T follicular helper cell (primary cell): ENCODE measurements at places on chromosomes 2 and 18.

- no peak for DNase-seq
Measured at GRCh38 chr2:2102866-2103653, 228.0 kb downstream of the MYT1L start.

- DNase-seq, result no peak
Measured at GRCh38 chr2:169393068-169393590, 30.8 kb upstream of the LRP2 start.

DNA sequence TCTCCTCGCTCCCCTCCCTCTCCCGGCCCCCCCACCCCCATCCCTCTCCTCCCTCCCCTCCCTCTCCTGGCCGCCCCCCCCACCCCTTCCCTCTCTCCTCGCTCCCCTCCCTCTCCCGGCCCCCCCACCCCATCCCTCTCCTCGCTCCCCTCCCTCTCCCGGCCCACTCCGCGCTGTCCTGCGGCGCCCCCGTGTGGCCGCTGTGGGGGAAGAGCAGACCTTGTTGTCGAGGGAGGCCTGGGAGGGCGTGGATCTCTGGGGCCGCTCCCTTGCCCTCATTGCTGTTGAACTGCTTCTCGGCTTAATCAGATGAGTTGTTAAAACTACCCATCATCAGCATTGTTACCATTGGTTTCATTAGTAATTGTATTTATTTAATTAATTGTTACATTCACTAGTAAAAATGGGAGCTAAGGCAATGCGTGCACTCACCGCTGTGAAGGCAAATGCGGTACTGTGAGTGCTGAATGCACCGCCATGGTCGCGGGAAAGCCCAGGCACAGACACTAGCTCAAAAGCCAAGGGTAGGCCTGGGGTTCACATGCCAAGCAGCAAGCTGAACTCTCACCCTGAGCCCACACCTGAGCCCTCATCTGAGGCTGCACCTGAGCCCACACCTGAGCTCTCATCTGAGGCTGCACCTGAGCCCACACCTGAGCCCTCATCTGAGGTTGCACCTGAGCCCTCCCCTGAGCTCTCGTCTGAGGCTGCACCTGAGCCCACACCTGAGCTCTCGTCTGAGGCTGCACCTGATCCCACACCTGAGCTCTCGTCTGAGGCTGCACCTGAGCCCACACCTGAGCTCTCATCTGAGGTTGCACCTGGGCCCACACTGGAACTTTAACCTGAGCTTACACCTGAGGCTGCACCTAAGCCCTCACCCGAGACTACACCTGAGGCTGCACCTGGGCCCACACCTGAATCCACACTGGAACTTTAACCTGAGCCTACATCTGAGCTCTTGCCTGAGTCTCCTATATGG lies 8.8 kb downstream of the RTP5 start:
- DNase-seq, result peak; percentile 67

DNA sequence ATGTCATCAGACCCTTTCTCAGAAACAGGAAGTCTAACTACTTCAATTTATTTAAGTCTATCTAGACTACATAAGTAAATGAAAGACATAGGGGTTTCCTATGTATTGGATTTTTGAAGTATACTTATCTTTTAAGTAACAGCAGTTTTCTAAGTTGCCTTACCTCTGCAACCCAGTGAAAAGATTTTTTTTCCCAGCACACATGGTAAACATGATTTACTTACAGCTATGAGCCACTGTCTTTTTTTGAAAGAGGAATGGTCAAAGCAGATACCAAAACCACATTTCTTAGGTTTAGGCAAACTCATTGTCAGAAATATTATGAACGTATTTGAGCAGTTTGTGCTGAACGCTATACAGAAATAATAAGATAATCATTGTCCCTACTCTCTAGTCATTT lies 78.7 kb upstream of the OTX1 start:
- no peak for DNase-seq

- peak; percentile 23 for DNase-seq
Measured at GRCh38 chr2:227884511-227884947, 13.1 kb downstream of the DAW1 start.

DNA sequence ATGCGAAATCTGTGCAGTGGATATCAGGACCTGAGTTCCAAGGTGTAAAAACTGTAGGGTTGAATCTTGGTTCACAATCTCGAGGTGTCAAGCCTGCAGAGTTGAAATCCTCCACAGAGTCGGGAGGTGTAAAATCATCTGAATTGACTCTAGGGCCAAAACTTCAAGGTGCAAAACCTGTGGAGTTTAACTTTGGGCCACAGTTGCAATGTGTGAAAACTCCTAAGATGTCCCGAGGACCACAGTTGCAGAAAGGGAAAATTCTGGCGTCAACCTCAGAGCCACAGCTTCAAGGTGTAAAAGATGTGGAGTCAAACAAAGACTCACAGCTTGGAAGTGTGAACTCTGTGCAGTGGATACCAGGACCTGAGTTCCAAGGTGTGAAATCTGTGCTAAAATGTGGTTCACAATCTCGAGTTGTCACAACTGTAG lies 9.8 kb upstream of the ZNF512 start:
- DNase-seq, result no peak

- DNase-seq, result no peak
Measured at GRCh38 chr2:233380132-233380895, 26.0 kb downstream of the DGKD start.

DNA sequence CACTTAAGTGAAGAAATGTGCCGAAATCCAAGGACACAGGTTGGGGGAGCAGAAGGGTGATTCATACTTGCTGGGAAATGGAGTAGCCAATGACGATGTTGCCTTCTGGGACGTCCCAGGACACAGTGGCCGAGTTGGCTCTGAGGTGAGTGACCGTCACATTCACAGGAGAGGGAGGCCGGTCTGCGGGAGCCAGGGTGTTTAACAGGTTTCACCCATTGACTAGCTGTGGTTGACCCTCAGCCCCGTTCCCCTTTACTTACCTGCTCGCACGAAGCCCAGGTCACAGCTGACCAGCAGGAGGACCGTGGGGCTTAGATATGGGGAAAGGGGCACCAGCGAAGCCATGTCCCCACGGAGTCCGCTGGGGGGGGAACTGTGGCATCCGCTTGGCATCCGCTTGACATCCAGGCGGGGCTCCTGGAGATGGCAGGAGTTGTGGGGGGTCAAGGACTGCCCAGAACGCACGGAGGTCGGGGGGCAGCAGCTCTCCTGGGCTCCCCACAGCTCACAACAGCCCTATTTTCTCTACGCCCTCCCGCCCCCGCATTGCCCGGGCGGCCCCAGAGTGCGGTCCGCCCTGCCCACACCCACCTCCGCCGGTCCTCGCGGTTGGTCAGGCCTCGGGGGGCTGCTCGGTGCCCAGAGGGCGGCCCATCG lies 586 bp downstream of the FNDC4 start:
- DNase-seq, result no peak

DNA sequence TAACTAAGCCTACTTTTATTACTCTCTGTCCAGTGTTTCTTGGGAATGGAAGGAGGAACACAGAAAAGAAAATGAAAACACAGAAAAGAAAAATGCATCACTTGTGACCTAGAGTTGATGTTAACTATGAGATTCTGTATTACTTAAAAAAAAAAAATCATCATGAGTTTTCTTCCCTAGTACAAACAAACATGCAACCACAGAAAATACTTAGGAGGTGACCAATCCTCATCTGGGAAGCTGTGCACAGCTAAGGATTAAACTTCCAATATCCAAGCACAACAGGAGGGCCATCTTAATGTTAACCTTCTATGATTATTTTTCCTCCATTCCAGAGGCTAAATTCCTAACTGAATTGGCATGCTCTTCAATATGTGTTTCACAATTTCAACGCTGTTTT lies 1140.4 kb downstream of the LRP1B start:
- no peak for DNase-seq

DNA sequence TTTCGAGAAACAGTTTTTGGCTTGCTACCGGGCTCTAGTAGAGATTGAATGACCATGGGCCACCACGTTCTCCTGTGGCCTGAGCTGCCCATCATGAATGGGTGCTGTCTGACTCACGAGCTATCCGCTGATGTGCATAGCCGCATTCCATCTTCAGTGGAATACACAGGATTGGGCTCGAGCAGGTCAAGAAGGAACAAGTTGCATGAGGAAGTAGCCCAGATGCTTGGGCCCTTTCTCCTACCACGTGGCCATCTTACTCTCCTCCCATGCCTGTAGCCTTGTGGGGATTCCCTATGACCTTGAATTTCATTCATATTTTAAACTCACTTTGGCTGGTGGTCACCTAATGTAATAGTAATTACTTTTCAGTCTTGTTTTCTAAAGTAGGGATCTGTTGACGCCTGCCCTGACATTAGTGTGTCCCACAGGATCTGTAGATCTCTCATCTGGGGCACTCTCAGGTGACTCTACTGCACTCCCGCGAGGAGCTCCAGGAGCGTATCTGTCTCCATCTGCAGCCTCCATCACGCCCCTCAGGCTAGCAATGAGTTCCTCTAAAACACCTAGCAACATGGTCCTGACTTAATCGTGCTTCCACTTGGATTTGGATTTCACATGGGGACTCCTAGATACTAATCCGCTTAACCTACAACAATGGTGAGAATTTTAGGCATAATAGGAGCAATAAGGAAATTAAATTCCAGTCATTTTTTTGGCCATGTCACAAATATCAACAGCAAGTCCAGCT lies 67.8 kb downstream of the PSMG2 start:
- no peak for DNase-seq

DNA sequence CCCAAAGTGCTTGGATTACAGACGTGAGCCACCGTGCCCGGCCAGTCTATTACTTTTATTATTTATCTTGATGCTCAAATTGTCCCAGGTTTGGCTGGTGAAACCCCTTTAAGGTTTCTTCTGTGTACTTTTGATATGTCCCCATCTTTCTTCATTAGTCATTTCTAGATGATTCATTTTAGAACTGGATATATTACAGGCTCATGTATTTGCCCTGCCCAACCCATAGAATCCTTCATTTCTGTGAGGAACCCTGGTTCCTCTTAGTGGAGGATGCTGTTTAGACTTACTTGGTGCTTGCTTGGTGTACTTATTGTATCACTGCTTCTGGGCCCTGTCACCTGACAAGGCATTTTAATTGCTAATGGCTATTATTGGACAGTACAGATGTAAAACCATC lies 40.1 kb downstream of the KCMF1 start:
- no peak for DNase-seq

GRCh38 chr18:39624961-39625360 lies 2059.4 kb upstream of the CELF4 start:
- DNase-seq, result no peak

DNA sequence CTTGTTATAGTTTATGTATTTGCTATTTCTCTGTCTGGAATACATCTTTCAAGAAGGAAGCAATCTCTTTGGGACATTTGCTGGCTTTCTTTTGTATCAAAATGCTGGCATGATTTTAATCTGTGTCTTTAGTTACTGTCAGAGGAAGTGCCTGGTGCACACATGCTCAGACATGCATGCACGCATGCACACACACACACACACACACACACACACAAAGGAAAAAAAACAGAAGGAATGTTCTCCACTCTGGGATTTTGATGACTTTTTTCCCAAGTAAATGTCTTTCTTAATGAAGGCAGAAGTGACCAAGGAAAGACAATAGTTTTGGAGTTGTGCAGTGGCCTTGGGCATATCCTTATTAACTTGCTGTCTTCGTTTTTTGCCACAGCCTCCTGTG lies 6.7 kb downstream of the GNAL start:
- DNase-seq, result no peak

DNA sequence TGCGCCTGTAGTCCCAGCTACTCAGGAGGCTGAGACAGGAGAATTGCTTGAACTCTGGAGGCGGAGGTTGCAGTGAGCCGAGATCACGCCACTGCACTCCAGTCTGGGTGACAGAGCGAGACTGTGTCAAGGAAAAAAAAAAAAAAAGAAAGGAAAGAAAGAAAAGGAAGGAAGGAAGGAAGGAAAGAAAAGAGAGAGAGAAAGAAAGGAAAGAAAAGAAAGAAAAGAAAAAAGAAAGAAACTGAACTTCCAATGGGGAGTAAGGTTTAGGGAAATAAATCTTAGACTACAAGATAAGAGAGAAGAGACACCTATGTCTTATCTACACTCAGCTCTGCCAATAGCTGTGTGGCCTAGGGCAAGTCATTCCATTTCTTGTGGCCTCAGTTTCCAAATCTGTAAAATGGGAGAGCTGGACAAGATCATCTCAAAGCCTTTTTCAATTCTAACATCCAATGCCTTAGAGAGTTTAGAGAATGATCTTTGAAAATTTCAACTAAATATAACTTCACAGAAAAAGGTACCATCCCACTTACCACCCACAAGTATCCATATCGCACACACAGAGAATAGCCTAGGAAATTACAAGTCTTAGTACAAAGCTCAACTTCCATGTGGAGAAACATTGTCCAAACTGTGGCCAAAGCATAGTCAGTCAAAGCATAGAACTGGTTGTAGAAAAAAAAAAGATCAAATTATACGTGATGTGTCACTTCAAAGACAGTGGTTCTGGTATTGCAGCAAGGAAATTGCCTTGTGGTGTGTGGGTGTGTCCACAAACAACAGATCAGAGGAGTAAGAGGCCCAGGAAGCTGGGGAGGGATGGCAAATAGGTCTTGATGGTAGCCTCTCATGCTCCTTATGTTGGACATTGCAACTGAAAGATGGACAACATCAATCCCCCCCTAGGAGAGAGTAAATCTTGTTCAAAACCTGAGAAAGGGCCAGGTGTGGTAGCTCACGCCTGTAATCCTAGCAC lies 42.4 kb downstream of the SLC14A2 start:
- no peak for DNase-seq

GRCh38 chr2:215403441-215404347 lies 32.2 kb downstream of the FN1 start:
- DNase-seq, result no peak

- DNase-seq, result peak; percentile 61
Measured at GRCh38 chr2:96138179-96139145, at the start of gene ASTL. TSS of gene ASTL (minus strand) at chr2:96138502. CDS start at chr2:96138436, 66 bp downstream.

DNA sequence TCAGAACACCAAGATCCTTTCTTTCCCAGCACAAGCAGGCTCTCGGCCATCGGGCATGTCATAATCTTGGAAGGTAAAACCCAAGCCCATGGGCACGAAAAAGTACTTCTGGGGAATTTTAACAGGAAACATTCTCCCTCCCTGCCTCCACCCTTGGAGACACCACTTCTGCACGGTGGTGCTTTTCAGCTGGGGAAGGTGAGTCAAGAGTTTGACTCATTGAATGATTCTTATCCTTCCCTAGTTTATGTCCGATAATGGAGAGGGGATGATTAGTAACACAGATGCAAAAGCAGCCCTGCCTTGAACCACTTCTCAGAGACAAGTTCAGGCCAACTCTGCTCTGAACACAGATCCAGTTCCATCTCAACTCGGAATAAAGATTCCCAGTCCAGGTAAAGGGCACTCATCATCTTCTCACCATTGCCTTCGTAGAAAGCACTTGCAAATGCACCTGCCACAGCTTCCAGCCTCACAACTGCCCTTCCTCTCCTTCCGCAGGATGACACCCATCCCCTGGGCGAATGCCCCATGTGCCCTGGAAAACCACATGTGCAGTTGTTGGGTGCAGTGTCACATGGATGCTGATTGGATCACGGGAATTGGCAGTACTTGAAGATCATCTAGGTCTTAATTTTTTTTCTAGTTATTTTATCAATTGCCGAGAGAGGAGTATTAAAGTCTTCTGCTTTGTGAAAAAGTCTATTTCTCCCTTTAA lies 136.2 kb downstream of the PXDN start:
- no peak for DNase-seq

DNA sequence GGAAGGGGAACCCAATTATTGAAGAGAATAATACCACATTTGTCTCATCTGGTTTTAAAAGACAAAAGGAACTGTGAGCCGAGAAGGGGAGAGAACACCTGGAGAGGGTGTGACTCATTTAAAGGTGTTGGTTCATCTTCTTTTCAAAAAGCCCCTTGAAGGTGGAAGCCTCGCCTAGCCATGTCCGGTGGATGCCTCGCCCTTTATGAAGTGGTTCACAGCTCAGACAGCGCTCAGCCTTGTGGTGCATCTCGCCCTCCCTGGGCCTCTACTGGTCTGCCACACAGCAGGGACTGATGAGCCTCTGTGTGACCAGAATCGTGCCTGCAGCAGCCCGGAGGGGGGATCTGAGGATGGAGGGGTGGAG lies 290.0 kb upstream of the CXCR4 start:
- no peak for DNase-seq
